ENCODE measurements at places on chromosomes 16 and 17.

DNA sequence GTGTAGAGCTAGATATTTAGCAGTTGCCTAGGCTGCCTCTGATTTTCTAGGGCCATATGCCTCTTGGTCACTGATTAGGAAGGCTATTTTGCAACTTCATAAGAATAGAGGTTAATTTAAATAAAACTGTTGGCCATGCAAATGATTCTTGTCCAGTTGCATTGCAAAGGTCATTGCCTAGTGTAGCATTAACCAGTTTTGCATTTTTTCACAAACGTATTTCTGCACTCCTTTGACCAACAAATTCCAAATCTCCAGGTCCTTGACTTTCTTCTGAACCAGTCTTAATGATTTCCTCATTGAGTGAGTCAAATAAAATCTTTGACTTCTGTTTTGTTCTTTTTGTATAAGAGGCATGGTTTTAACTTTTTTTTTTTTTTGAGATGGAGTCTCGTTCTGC is 33.5 kb downstream of the ERCC4 start:
- DNase-seq: no peak

GRCh38 chr17:7838090-7839075 is 4.4 kb downstream of the KDM6B start:
- peak; percentile 40 for DNase-seq

- no peak for DNase-seq
Observed at GRCh38 chr16:85460252-85461021, 152.7 kb upstream of the GSE1 start.

DNA sequence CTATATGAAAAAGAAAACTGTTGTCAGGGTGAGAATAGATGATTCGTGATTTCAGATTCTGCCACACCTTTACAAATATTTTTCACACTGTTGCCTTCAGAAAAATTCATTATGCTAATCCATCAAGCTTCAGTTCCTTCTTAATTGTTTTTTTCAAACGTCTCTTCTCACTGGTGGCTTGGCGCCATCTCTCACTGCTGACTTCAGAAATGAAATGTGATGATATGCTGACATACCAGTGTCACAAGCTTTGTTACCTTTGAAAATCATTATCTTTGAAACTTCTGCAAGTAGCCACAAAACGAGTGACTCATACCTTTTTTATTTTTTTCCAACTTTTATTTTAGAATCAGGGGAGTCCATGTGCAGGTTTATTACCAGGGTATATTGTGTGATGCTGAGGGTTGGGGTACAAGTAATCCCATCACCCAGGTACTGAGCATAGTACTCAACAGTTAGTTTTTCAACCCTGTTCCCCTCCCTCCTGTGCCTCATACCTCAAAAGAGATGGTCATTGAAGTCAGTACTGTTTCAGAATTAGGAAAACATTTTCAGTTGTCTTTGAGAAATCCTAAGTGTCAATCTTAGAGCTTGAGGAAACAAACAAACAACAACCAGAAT is 14.0 kb upstream of the KRT222 start:
- peak; percentile 11 for DNase-seq

DNA sequence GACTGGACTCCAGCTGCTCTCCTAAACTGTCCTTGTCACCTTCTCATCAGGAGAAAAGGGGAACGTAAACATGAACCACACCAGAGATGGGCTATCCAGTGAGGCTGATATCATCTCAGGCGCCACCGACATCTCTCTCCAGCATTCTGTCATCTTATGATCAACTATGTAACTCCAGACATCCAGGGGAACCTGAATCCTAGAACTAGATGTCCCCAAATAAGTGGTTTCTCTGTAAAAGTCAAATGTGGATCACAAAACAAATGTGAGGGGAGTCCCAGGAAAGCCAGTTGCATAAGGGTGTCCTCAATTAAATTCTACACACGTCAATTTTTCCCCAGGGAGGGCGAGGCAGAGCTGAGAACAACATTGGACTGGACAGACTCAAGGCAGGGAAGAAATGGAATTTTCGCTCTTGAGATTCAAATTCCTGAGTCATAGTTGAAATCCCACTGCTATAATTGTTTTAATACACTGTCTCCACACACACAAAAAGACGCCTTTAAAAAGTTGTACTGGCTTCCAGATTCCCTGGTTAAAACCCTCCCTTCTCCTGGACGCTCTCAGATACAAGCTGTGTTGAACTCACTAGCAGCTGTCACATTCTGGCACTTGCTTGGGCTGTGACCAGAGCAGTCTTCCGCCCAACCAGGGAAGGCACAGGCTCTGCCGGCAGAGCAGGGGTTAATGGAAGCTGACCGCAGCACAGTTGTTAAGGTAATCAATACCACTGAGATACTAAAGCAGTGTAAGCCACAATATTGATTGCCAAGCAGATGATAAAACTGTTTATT is 62.6 kb downstream of the ZFHX3 start:
- DNase-seq: no peak

GRCh38 chr16:53132406-53132805 is 77.6 kb downstream of the CHD9 start:
- DNase-seq: no peak
